ENCODE measurements at places on chromosomes 6 and 20. TPM values are rescaled to one million over a fixed set of nuclear protein-coding genes. Genes with fewer than 3 reads are reported as not detected.

- DNase-seq: no peak
These were observed 71.1 kb downstream of the PERP start for GRCh38 chr6:138036111-138036510.

DNA sequence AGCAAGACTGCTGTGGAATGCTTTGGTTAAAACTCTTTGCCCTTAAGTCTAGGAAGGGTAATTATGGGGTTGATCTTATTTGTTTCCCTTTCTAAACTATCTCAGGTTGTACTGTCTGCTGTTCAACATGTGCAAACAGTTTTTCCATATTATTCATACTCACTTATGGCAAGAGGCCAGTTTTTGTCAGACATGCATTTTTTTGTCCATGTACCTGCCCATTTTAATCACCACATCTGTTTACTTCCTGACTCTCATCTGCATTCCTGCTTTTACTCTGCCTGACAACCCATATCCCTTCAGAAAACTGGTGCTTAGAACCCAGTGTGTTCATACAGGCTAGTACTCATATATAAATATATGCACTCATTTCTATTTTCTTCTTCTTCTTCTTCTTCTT is 80.3 kb downstream of the LPA start:
- DNase-seq: no peak

- DNase-seq: no peak
These were observed 8.7 kb downstream of the GPLD1 start for GRCh38 chr6:24480705-24481104.

GRCh38 chr6:81436990-81437389 is 315.5 kb downstream of the TENT5A start:
- DNase-seq: no peak

- no peak for DNase-seq
These were observed 581.6 kb downstream of the HAO1 start for GRCh38 chr20:7358670-7359069.

GRCh38 chr20:60213126-60213893 is 255.1 kb downstream of the CDH26 start:
- no peak for DNase-seq

- DNase-seq: no peak
These were observed 28.3 kb downstream of the NFATC2 start for GRCh38 chr20:51514249-51514648.

GRCh38 chr6:118085665-118086064 is 178.6 kb downstream of the SLC35F1 start:
- no peak for DNase-seq

- DNase-seq: peak; percentile 42
These were observed 177.8 kb upstream of the ECI2 start for GRCh38 chr6:4313044-4313686.

DNA sequence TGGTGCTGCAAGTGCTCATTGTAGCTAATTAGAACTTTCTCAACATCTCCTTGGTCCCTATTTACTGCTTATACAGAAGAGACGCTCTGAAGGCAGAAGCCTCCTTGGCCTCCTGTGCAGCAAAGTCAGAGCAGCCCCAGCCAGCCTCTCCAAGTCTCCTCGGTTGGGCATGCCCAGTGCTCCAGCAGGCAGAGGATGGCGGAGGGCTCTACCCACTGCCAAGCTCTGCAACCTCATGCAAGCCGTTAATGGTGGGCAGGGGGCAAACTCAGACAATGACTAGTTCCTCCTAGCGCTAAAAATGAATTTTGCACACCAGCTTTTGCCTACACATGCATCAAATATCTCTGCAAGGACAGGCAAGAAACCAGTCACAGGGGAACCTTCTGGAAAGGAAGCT is 27.8 kb downstream of the NOL4L start:
- DNase-seq: no peak

DNA sequence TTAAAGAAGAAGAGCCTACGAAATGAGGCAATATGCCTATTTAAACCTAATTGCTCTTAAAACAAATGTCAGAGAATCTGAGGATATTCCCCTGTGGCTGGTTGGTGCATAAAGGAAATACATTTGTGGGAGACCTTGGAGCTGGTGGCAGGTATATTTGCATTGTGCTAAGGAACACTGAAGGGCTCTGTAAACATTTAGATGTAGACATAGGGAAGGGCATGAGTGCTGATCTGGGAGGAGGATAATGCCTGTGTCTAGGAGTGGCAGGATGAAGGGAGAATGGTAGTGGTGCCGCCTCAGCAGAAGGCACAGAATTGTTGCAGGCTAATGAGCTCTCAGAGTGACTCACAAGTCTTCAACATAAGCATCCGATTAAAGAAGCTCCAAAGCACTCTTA is 85.8 kb downstream of the CD164 start:
- DNase-seq: no peak

- DNase-seq: no peak
These were observed 38.5 kb upstream of the BMP6 start for GRCh38 chr6:7687145-7688111.

DNA sequence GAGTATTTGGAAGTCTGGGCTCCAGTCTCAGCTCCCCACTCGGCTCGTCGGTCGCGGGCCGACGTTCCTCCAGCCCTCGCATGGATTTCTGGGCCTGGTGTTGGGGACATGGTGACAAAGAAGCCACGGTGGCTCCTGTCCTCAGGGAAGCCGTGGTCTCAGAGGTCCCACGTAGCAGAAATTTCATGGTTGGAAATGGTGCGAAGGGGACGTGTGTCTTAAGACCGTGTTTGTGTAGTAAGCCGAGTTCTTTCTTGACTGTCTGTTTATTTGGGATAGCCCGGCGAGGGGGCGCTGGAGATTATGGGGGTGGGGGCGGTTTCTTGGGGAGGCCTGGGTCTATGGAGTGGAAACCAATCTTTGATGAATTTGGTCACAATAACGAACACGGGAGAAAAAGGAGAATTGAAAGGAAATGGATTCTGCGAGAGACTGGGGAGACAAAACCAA is 23.5 kb upstream of the MAP3K7 start:
- DNase-seq: no peak

DNA sequence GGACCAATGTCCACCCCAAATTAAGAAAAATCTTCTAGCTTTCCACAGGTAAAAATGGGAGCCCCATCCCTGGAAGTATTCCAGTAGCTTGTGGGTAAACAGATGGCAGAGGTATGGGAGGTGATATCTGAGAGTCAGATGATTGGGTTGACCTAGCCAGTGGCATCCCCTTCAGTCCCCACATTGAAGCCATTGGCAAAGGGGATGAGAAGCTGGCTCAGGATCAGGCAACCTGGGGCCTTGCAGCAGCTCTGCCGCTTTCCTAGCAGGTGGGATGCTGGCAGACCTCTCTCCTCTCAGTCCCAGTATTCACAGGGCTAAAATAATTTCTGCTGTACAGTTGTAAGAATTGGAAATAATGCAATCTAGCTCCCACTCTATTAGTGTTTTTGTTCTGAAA is 108.9 kb upstream of the KCNG1 start:
- DNase-seq: no peak

- DNase-seq: no peak
These were observed 99.3 kb downstream of the MTHFD1L start for GRCh38 chr6:150964765-150965164.

DNA sequence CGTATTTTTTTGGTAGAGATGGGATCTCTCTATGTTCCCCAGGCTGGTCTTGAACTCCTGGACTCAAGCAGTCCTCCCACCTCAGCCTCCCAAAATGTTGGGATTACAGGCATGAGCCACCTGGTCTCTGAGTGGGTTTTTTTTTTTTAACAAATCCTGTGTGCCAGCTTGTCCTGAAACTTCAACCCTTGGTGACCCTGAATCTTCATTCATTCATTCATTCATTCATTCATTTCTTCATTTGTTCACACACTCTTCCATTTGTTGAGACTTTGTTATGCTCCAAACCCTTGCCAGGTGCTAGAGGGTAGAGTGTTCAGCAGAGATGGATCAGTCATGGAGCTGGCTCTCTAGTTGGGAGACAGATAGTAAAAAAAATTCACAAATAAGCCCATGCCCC is 12.0 kb upstream of the VAPB start:
- DNase-seq: no peak

DNA sequence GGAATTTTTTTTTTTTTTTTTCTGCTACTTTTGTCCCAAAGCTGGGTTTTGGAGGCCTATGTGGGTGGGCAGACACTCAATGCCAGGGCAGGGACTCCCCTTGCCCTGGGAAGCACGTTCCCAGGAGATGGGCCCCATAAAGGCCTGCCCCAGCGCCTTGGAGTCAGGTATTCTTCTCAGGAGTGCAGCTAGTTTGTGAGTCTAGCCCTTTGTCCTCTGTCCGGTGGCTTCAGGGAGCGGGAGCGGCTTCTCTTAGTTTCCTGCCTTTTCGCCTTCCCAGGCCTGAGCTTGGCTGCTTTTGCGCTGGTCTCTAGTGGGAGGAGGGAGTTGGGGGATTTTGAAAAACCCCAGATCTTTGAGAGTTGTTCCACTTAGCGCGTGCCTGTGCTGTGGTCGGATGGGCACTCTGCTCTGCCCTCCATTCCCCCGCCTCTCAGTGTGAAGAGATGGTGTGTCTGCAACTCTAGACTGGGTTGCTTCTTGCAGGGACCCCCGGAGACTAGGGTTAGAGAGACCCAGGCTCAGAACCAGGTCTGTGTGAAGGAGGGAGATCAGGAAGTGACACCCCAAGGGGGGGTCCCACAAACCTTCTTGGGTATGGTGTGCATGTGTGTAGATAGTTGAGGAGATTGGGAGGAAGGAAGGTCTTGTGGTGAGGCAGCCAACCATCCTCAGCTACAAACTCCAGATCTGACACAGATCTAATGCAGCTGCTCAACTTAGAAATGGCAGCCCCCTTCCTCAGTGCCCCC is 1.3 kb downstream of the PLCG1 start:
- no peak for DNase-seq

- DNase-seq: no peak
These were observed 58.8 kb downstream of the ZMYND8 start for GRCh38 chr20:47297746-47298145.

GRCh38 chr6:147397306-147397705 is 111.2 kb upstream of the SAMD5 start:
- DNase-seq: no peak

- no peak for DNase-seq
These were observed 38.5 kb downstream of the RIPOR3 start for GRCh38 chr20:50652702-50653294.

GRCh38 chr20:50799890-50800550 is 5.2 kb downstream of the BCAS4 start:
- no peak for DNase-seq

GRCh38 chr20:64237316-64237715 is 18.2 kb upstream of the PCMTD2 start:
- DNase-seq: no peak

DNA sequence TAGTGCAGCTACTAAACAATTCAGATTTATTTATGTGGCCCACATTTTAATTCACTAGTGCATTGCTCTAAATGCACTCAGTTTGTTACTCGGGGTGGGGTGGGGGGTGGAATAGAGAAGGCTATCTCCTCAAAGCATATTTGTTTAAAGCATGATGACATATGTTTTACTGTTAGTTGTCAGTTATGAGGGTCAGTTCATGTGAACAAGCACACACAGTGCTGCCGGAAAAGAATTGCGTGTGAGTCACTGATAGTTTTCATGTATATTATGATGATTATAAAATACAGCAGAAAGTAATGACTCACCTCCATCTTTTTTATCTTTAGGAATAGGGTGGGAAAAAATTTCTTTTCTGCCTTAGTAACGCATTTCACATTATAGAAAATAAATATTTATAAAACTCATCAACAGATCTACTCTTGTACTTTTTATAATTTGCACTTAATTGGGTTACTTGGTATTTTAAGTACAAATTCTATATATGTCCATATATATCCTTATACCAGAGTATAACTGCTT is 42.2 kb upstream of the STXBP5 start:
- DNase-seq: no peak

DNA sequence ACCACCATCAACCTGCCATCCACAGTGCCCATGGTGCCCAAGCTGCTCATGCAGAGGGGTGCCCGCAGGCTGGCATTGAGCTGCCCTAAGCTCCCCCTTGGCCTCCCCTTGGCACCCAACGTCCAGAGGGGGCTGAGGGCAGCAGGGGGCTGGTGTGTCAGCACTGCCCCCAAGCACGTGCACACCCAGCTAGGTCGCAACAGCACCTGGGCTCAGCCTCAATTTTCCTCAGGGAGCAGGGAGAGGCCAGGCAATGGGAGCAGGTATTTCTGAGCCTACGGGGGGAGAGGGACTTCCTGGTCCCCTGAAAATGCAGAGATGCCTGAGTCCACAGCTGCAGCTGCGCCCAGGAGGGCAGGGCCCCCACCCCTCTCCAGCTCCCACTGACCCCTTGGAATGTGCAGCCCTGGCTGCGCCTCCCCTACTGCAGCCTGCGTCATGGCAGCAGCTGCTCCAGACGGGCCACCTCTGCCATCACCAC is 204.2 kb downstream of the ANKRD60 start:
- DNase-seq: no peak

- DNase-seq: no peak
These were observed 96.9 kb downstream of the PRSS35 start for GRCh38 chr6:83609248-83609647.

GRCh38 chr20:21393816-21394519 is 3.4 kb downstream of the NKX2-4 start:
- DNase-seq: no peak

GRCh38 chr6:138538390-138539031 is 39.2 kb upstream of the NHSL1 start:
- peak; percentile 61 for DNase-seq

- DNase-seq: no peak
These were observed 7.4 kb upstream of the SLC52A3 start for GRCh38 chr20:775679-776135.

DNA sequence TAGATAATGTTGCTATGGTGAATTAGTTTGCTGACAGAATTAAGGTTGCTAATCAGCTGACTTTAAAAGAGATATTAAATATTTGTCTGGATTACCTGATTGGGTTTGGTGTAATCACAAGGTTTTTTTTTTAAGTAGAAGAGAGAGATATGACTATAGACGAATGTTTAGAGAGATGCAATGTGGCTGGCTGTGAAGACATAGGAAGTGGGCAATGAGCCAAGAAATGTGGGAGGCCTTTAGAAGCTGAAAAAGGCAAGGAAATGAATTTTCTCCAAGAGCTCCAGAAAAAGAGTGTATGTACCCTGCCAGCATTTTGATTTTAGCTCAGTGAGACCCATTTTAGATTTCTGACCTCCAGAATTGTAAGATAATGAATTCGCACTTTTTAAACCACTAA is 598.3 kb downstream of the PKHD1 start:
- no peak for DNase-seq

Gene TREML2
- 0.39 TPM for total RNA-seq

Gene AIF1
- 23.8 TPM for total RNA-seq

Gene UST
- 25.0 TPM for total RNA-seq

Gene SLC35D3
- 0.10 TPM for total RNA-seq

Gene SNAI1
- 0.59 TPM for total RNA-seq

Gene SRPK1
- total RNA-seq: 54.5 TPM

Gene ZBTB12
- 3.9 TPM for total RNA-seq

Gene CAP2
- total RNA-seq: 10.2 TPM

Gene LPIN3
- 15.3 TPM for total RNA-seq

Gene BTNL2
- not detected for total RNA-seq

Gene HTR1B
- 0.10 TPM for total RNA-seq

Gene SMIM8
- 13.9 TPM for total RNA-seq

Gene UBE2J1
- 25.0 TPM for total RNA-seq

Gene LAMA4
- total RNA-seq: 249 TPM

Gene GPX5
- not detected for total RNA-seq

Gene GHRH
- total RNA-seq: not detected
